ENCODE measurements at places on chromosomes 1 and 21.

DNA sequence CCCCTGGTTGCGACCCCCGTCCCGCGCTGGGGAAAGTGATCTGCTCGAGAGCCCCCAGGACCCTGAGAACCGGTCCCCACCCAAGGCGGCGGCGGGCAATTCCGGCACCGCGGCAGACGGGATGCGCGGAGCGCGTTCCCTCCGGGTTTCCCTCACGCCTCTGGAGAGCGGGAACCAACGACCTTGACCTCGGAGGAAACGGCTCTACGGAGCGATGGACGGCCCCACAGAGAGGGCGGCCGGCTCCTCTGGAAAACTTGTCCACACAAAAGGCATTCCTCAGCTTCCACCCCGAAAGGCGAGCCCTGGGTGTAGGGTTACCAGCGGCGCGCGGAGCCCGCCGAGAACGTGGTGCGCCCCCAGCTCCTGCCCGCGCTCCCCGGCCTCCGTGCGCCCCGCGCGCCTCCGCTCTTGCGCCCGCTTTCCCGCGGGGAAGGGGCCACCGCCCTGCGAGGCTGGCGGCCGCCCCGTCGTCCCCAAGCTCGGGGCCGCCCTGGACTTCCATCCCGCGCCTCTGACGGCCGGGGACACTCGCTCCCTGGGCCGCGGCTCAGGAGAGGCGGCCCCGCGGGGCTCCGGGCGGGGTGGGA, 391 bp upstream of the KIAA1614 start:
- DNase-seq: no peak

DNA sequence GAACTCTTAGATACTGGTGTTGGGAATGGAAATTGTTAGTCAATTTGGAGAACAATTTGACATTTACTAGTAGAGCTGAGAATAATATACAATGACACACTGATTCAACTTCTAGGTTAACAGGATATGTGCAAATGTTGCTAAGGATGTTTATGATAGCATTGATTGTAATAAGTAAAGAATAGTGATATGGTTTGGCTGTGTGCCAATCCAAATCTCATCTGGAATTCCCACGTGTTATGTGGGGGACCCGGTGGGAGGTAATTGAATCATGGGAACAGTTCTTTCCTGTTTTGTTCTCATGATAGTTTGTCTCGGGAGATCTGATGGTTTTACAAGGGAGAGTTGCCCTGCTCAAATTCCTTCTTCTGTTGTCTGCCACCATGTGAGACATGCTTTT, 302.4 kb upstream of the TMPRSS15 start:
- no peak for DNase-seq

DNA sequence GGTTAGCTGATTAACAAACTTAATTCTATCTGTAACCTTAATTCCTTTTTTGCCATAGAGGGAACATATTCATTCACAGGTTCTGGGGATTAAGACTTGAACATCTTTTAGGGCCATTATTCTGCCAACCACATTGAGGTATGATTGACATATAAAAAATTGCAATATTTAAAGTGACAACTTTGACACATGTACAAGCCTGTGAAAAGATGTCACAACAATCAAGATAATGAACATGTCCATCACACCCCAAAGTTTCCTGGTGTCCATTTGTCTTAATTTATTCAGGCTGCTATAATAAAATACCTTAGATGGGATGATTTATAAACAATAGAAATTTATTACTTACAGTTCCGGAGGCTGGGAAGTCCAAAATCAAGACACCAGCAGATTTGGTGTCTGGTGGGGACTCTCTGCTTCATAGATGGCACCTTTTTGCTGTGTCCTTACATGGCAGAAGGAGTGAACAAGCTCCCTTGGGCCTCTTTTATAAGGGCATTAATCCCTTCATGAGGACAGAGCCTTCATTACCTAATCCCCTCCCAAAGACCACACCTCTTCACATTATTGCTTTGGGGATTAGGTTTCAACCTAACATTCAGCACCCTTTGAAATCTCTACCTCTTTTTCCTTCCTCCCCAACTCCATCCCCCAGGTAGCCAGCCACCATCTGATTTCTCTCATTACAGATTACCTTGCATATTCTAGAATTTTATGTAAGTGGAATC, 33.0 kb upstream of the TP53BP2 start:
- no peak for DNase-seq

GRCh38 chr1:165884690-165885304, 57.4 kb downstream of the UCK2 start:
- DNase-seq: no peak

DNA sequence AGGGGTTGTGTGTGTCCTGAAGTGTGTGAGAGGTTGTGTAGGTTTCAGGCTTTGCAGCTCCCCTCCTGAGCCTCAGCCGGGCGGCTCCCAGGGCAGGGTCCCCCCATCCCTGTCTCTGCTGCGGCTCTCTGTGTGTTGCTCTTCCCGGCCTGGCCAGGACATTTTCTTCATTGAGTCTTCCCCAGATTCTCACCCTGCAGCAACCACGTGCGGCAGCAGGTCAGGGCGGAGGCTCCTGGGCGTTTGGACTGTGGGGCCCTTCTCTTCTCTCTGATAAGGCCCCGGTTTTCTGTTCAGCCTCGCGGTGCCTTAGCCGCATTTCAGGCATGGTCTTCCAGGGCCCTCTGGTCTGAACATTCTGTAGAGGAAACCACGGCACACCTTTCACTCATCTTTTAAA, 1.8 kb upstream of the TCP10L start:
- DNase-seq: no peak

DNA sequence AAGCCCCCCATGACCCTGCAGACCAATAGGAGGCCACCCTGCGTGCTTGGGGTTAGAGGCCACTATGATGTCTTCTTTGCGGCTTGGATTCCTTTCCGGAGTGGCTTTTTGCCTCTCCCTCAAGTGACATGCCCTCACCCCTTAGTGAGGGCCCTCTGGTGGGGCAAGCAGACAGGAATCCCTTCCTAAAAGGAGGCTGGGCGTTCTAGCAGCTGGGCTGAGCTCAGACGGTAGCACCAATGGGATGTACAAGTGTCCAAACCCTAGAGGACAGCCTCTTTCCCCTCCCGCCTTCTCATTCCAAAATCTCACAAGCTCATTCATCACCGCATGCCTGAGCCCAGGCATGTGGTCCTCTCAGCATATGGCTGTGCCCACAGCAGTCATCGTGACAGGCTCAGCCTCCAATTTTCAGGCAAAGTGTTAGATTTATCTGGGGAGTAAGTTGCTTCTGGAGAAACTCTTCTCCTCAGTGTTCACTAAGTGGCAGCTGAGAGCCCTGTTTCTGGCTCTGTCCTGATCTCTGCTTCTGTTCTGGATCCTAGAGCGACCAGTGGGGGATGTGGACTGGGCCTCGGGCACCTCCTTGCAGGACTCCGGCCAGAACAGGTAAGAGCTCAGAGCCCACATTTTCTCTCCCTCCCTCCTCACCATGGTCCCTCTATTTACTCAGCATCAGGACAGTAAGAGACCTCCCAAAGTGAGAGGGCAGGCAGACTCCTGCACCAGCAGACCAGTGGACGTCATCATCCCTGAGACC, 4.8 kb downstream of the KIAA1614 start:
- no peak for DNase-seq

DNA sequence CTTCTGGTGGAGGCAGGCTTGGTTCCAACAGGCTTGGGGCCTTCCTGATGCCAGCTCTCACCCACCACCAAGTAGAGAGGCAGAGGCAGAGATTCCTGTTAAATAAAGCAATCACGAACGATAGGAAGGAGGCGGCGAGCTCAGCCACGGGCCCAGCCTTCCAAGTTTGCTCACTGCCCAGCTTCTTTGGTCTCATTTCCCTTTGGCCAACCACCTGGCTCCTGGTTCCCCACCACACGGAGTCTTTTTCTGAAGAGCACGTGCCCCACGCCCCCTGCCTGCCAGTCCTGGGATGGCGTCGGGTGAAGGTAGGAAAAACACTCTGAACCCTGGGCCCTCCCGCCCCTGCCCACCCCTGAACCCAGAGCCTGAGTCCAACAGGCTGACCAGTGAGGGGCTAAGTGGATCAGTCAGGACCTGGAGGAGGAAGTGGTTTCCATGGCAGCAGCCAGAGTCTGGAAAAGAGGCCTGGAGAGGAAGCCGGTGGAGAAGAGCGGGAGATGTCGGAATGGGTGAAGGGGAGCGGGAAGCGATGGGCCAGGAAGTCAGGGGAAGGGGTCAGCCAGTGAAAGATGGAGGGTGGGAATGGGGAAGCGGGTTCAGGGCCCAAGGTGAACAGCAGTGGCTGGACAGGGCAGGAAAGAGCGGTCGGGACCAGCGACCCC, 158.2 kb upstream of the KLHDC7A start:
- no peak for DNase-seq

- DNase-seq: no peak
Measured at GRCh38 chr1:225963735-225964530, 22.9 kb upstream of the LEFTY2 start.

DNA sequence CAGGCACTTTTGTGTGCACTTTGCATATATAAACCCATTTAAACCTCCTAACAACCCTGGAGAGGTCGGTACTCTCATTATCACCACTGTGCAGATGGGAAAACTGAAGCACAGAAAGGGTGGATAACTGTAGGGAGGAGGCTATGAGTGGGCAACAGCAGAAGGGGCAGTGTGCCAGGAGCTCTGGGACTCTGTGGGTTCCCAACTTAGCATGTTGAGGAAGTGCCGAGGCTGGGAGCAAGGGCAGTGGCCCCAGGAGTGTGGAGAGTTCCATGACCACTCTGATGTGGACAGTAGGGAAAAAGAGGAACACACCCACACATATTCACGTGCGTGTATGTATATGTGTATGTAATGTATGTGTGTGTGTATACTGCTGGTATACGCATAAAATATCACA, 25.7 kb upstream of the KCNC4 start:
- no peak for DNase-seq

DNA sequence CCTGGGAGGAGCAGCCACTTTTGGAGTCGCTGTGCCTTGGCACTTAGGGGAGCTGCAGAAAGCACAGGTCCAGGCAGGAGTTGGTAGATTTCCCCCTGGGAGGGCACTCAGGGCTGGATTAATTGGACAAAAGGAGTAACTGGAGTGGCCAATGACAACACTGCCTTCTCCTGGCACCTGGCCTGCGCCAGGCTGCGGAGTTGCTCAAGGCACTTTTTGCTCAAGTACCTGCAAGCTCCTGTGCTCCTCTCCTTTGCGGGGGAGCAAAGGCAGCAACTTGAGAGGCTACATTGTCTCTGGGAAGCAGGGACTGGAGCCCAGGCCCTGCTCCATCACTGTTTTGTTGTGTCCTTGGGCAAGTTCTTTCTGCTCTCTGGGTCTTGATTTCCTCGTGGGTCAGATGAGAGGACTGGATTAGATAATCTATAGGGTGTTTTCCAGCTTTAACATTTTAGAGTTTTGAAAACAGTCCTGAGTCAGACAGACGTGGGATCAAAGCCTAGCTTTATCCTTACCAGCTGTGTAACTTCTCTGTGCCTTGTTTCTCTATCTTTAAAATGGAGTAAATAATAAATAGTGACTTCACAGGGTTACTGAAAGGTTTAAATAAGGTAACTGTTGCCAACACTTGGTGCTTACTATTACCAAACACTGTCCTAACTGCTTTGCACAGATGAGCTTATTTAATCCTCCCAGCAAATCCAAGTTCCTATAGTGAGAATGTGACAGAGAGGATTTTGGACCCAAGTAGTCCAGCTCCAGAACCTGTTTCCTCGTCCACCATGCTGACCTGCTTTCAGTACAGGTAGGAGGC, 18.0 kb upstream of the GRHL3 start:
- DNase-seq: no peak

DNA sequence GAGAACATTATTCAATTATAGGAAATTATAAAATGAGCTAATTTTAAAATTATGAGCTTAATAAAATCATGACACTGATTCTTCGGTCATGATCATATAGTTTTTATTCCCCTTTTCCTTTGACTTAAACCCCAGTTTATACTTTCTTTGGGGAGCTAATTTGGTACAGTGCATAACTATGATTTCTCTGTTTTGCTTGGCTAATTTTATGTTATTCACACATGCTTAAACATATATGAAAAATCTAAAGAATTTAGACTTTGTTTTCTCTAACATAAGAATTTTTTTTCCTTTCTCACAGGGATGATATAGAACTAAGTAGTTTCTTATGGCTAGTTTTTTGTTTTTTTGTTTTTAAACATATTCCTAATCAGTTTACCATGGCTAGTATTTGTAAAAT, 52.5 kb downstream of the STXBP3 start:
- DNase-seq: no peak

DNA sequence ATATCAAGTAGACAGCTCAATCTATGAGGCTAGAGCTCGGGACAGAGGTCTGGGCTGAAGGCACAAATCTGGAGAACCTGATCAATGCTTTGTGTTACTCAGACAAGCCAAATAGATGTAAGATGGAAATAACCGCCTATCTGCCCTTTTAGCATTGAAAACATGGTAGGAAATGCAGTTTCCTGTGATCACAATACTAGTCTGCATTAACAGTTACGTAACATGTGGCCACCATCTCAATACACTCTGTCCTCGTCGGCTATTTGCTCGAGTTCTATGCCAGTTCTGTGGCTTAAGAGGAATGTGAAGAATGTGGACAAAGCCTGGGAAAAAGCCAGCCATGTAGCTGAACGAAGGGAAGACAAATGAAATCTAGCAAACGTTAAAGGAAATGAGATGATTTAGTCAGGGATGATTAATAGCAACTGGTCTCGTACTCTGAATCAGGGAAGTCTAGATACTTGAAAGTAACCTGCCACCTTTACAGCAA, 73.3 kb downstream of the HSF2BP start:
- DNase-seq: no peak

GRCh38 chr21:38761531-38761930, 44.2 kb upstream of the ETS2 start:
- no peak for DNase-seq

GRCh38 chr1:65146908-65147423, 1.0 kb upstream of the AK4 start:
- no peak for DNase-seq

- DNase-seq: no peak
Measured at GRCh38 chr21:41603476-41603875, 95.5 kb upstream of the TMPRSS2 start.

GRCh38 chr1:152313319-152313801, 11.7 kb downstream of the FLG start:
- DNase-seq: no peak

GRCh38 chr1:229769006-229769405, 143.0 kb downstream of the URB2 start:
- no peak for DNase-seq

DNA sequence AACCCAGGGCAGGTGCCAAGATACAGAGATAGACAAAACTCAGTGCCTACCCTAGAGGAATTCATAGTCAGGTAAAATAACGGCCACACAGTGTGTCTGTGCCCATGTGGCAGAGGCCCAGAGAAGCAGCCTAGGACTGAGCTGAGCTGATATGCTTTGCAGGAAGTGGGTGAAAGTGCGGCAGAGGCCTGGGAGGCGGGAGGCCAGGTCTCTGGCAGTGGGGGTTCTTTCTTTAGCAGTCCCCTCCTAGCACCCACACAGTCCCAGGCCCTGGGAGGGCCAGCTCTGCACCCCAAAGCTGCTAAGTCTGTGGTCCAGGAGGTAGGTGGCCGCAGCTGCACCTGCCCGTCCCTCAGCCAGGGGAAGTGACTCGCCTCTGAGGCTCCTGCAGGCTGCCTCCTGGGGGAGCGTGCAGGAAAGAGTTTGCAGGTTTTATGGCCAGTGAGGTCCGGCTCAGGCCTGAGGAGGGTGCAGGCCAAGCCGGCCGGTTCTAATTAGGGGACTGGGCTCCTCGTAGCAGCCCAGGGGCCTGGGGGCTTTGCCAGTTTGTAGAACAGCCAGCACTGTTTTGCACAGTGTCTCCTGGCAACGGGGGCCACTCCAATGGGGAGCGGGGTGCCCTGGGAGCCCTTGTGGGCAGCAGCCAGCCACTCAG, 107.9 kb downstream of the SPSB1 start:
- DNase-seq: no peak

Data from activated CD4-positive, alpha-beta T cell treated with anti-CD3 and anti-CD28 coated beads, Interleukin-2, amount 50 U/mL, for 24 hours (primary cell).